ENCODE measurements at places on chromosomes 1 and 21.

- DNase-seq, result no peak
Observed at GRCh38 chr1:54940042-54940441, 40.4 kb upstream of the TMEM61 start.

DNA sequence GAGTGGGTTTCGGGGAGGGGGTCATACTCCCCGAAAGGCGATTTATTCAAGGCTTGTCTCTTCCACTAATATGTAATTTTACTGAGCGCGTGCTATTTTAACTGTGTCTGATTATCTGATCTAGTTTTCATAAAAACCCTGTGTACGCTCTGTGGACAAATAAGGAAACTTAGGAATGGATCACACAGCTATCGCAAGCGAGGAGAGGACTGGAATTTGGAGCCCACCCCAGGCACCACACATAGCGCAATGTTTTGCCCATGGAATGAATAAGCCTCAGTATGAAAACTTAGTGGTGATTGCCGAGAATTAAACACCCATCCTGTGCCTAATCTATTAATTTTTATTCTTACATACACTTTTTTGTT is 9.8 kb upstream of the RAB42 start:
- no peak for DNase-seq

DNA sequence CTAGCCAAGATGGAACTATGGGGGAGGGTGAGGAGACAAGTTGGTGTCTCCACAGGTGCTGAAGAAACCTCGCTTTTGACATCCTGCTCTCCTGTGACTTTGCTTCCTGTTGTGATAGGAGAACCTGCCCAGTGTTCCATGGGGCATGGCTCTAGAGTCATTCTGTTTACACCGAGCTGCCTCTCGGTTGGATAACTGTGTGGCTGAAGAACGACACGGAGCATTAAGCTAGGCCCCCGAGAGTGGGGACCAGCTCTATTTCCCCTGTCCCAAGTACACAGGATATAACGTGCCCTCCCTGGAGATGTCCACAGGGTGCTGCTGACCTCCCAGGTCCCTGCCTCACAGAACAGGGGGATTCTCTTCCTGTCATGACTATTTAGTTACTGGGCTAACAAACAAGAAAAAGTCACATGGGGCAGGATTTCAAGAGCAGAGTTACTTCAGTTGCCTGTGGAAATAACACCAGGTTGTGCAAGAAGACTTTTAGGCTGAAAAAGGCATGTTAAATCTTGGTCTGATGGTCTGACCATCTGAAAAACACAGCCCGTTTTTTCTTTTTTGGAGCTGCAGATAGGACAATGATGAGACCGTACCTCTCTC is 29.4 kb upstream of the PPP2R5A start:
- no peak for DNase-seq

DNA sequence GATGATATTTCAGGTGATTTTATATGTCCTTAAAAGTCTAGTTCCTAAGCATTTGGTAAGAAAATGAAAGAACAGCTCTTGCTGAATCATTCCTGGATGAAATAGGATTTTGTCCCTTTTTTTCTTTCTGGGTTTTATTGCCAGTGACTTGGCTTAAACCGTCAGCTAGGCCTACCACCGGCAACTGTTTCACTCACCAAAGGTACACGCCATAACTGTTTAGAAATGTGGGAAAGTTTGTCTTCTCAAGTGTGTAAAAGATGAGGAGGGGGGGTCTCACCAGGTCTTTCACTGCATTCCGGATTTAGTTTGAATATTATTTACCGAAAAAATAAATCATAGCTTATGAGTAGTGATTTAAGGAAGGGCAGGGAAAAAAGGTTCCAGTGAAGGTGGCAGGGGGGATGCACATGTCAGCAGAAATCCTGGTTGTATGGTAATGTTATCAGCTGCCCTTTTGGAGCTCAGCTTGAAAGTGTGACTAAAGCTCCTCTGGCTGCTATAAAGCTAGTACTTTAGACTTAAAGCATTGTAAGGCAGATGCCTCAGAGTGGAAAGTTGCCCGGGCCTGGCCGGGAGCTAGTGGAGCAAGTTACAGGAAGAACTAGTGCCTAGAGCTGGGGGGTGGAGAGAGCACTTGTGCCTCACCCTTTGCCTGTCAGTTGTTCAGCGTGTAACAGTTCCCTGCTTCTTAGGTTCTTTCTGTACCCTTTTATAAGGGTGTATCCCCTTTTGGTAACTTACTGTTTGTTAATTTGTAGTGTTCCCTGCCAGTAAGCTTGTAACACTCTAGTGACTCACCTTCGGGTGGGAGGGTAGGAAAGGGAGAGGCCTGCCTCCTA is 3.1 kb downstream of the ATP1A1 start:
- no peak for DNase-seq

DNA sequence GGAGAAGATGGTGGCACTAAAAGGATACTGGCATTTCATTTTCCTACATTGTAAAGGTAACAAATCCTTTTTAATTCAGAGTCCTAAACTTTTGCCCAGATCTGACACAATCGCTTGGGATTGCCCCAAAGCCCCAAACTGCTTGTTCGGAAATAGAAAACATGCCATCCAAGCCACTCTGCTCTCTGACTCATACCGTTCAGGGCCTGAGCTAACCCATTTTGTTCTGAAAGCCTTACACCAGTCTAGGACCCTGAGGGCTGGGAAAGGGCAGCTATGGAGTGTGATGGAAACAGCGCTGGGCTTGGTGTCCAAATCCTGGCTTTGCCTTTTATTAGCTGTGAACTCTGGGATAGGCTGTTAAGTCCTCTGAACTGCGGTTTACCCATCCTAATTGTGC is 159.4 kb upstream of the UBE2U start:
- DNase-seq, result no peak

DNA sequence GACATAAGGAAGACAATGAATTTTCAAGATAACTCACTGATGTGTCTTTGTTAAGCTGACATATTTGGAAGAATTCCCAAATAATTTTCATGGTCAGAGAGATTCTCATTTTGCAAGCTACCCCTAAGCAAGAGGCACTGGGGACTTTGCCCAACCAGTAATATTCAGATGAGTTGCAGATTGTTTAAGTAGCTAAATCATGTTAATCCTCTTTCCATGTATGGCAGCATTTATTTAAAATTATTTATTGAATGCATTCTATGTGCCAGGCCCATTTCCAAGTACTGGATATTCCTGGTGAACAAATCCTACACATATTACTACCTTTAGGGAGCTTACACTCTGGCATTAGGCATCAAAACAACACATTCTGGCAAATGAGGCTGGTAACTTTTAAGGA is 56.5 kb upstream of the BACH1 start:
- DNase-seq, result no peak

DNA sequence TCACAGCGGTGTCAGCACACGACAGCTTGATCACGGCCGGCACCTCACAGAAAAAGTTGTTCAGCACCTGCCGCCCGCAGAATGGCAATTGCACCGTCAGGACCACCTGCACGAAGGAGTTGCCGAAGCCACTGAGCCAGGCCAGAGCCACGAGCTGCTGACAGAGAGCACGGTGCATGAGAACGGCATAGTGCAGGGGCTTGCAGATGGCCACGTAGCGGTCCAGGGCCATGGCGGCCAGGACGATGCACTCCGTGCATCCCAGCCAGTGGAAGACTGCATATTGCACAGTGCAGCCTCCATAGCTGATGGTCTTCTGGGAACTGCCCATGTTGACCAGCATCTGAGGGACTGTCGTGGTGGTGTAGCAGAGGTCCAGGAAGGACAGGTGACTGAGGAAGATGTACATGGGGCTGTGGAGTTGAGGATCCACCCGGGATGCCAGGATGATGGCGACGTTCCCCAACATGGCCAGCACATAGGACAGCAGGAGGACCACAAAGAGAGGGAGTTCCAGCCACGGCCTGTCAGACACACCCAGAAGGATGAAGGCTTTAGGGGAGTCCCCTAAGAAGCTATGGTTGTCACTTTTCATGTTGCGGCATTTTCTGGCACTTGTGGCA is 6.4 kb downstream of the OR2B11 start:
- no peak for DNase-seq

- DNase-seq, result no peak
Observed at GRCh38 chr1:97999320-97999719, 78.5 kb upstream of the DPYD start.

GRCh38 chr1:113674591-113674990 is 84.7 kb downstream of the PHTF1 start:
- DNase-seq, result peak; percentile 79

GRCh38 chr1:61050541-61051442 is 31.6 kb upstream of the NFIA start:
- DNase-seq, result peak; percentile 54

DNA sequence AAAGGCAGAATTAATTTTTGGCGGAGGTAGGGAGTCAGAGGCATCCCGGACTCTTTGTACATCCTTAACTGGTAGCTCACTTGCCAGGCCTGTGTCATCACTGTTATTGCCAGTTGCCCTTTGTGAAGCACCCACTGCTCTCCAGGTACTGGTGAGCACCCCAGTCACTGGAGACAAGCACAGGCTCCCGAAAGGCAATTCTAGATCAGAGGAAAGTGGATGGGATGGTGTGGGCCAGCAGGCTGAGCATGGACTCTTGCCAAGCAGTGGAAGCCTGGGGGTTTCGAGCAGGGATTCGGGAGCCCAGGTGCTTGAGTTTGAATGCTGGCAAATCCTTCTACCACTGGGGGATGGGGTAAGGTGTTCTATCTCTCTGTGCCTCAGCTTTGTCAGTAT is 551.1 kb downstream of the MATN1 start:
- DNase-seq, result no peak

- DNase-seq, result peak; percentile 80
Observed at GRCh38 chr1:21255284-21255942, 34.9 kb downstream of the ECE1 start.

DNA sequence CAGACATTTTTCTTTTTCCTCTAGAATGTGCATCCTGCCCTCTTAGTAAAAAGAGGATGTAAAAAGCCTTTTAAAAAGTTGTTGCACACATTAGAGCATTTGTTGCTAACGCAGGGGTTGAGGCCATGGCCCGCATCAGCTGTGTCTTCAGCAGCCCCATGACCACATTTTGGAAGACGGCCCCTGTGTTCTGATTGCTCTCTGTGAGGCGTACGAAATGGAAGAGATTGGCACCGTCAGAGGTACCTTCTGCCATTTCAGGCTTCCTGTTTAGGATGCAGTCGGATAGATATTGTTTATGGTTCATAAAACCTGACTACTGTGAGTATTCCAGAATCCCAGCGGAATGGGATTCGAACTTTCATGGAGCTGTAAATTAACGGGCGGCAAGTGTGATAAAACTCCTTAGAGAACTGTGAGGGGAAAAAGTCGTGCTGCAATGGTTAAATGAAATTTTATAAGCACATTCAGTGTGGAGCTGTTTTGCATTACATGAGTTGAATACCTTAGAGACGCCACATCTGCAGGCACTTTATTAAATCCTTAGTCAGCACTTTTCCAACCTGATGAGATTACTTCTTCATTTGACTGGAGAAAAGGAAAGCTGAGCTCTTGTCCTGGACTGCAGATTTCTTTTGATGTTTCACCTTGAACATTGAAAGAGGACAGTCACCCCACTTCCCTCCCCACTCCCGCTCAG is 273.9 kb downstream of the TM2D1 start:
- DNase-seq, result no peak

DNA sequence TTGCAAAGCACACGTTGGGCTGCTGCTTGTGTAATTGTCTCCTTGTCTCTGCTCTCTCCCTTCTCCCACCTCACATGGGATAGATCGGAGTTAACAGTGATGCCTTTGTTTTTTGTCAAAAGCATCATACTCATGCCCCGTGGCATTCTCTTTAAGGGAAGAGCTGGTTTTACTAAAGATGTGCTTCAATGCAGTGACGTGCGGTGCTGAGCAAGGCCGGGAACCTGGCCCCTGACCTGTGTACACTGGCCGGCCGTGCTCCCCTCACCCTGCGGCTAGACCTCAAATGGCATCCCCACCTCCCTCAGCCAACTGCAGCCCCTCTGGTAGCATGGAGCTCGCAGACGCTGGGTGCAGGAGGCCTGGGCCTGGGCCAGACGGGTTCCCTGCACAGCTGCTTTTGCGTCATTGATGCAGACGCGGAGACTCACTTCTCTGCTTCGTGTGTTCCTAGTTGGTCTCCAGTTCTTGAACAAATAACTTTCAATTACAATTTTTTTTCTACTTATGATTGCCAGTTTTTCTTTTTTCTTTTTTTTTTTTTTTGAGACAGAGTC is 19.9 kb downstream of the AGPAT3 start:
- DNase-seq, result no peak

DNA sequence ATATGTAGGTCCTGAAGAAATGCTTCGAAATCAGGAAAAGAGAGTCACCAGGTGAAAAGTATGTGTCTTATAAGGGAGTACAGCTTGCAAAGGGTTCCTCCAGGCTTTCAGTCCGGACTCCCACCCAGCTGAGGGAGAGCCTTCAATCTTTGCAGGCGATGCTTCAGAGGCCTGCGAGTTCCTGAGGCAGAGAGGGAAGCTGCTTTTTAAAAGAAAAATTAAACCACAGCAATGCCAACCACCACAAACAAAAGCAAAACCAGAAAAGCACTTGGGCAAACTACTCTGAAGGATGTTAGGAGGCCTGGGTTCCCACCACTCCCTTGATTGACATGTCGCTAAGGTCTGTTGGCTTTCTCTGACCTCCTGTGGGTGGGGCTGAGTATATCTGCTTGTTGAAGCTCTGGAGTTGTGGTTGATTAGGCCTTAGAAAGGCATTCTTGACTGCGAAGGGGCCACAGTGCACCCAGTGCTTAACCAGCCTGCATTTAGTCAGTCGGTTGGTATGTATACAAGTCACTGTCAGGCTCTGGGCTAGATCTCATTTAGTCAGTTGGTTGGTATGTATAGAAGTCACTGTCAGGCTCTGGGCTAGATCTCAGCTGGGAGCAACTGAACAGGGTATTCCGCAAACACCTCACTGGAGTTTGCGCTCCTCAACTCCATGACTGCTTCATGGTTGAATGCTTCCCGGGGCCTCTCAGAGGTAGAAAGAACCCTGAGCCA is 1.2 kb downstream of the NIPAL3 start:
- DNase-seq, result no peak

DNA sequence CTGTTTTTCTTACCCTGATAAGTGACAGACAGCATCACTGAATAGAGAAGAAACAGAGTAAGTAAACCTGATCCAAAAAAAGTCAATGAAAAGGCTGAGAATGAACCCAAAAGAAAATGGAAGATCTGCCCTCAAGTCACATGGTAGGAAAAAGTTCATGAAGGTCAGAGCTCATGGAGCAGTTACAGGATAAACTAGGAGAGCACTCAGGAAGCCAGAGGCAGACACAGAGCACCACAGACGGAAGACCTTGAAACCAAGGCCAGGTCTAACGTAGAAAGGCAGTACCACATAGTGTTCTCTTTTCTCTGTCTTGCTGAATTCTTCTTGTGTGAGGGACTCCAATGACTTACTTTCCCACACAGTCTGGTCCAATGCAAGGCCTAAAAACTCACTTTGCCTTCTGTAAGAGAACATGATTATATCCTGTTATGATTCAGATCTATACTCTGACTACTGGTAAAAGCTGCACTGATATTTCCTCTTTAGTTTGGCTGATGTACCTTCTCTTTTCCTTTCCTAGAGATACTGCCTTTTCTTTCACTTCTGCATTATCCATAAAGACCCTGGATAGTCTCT is 40.8 kb downstream of the RTCA start:
- no peak for DNase-seq

GRCh38 chr1:206098242-206098919 is 18.8 kb downstream of the AVPR1B start:
- DNase-seq, result no peak
